ENCODE measurements at places on chromosomes 11 and 22.

GRCh38 chr22:47351836-47352579, 589.6 kb downstream of the TBC1D22A start:
- no peak for DNase-seq

DNA sequence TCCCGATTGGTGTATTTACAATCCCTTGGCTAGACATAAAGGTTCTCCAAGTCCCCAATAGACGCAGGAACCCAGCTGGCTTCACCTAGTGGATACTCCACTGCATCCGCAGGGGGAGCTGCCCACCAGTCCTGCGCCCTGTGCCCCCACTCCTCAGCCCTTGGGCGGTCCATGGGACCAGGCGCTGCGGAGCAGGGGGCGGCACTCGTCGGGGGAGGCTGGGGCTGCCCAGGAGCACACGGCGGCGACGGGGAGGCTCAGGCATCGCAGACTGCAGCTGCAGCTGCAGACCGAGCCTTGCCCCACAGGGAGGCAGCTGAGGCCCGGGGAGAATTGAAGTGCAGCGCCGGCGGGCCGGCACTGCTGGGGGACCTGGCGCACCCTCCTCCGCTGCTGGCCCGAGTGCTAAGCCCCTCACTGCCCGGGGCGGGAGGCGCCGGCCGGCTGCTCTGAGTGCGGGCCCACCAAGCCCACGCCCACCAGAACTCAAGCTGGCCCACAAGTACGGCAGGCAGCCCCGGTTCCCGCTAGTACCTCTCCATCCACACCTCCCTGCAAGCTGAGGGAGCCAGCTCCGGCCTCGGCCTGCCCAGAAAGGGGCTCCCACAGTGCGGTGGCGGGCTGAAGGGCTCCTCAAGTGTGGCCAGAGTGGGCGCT, 12.2 kb upstream of the SIK3 start:
- DNase-seq, result no peak

GRCh38 chr22:28268850-28269249, 349.8 kb upstream of the PITPNB start:
- no peak for DNase-seq

DNA sequence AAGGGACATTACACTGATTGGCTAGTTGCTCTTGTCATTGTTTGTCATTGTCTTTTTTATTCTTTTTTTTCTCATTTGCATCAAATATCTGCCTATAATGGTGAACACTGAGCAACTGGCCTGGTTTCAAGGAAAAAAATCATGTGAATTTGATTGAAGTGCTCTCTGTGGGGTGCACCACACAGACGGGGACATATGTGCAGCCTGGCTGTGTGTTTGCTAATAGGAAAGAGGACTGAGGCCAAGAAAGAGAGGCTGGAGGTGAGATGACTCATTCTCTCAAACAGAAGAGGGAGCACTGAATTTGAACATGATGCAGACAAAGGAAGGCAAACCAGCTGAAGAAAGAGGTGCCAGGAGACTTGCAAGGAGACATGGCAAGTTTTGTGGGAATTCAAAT, 684.9 kb upstream of the CCDC90B start:
- no peak for DNase-seq

- no peak for DNase-seq
Measured at GRCh38 chr22:33492210-33492651, 428.0 kb downstream of the LARGE1 start.

- no peak for DNase-seq
Measured at GRCh38 chr22:50074056-50074455, 11.2 kb downstream of the MLC1 start.

DNA sequence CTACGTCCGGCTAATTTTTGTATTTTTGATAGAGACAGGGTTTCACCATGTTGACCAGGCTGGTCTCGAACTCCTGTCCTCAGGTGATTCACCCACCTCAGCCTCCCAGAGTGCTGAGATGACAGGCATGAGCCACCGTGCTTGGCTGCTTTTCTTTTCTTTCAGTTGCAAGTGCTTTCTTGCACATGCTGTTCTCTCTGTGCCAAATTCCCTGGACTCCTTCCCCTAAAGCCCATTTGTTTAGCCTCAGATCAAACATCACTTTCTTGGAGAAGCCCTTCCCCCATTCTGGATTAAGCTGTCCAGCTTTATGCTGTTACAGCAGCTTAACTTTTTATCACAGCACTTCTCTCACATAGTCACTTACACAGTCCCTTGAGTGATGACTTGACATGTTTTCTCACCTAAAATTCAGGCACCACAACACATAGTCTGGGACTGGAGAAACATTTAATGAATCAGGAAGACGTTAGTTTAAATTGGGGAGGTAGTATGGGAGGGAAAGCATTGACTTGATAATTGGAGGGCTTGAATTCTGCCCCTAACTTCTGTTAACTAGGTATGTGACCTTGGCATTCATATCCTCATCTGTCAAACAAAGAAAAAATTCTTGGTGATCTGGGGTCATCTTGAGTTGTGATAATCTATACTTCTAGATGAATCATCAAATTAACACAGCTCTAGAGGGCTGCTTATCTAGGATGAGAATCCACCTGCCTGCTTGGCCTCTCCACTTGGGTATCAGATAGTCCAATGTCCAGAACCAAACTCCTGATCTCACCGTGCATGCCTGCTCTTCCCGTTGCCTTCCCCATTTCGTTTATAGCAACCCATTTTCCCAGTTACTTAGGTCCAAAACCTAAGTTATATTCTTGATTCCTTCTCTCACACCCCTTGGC, 18.4 kb downstream of the ACO2 start:
- no peak for DNase-seq

DNA sequence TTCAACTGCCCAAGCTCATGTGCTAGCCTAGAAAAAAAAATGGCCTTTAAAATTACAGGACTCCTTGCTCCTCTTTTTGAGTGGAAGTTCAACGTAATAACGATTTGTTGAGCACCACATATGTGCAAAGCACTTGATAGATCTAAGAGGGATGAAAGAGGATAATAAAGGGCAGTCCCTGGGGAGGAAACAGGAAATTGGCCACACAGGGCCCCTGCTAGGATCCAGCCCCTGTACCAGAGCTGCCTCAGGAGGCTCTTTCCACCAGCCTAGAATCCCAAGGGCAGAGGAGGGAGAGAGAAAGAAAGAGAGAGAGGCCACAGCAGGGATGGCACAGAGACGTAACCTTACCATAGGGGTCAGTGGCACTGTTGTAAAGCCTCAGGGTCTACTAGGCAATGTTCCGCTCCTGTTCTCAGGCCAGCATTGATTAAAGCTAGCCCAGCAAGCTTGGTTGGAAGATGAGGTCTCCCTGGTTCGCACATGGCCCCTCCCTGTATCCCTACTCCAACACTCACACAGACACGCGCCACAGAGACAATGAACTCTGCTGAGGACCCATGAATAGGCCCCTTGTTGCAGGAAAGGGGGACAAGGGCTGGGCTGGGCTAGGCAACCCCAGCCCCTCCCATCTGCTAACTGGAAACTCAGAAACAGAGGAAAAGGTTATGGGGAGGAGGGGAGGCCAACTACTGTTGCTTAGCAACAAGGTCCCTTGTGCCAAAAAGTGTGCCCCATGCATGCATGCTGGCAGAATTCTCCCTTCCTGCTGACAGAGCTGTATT, at the start of gene TMPRSS5:
TSS of gene TMPRSS5 (minus strand) at position 438 of the 785 bp plus-strand sequence. CDS start at position 354, 84 bp downstream.
- no peak for DNase-seq

DNA sequence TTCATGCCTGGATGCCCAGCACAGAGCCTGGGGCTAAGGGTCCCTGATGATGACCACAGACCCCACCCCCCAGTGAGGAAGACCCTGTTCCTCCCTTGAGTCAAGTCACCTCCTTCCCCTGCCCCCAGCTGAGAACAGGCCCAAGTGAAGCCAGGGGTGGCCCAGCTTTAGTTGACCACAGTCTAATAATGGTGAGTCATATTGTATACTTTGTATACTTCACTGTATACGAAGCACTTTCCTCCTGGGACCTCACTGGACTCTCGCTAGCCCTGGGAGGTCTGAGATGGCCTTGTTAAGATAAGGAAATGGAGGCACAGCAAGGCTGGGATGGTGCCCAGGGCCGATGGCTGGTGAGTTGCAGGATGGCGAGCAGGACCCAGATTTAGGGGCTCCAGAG, 3.7 kb upstream of the FLRT1 start:
- no peak for DNase-seq

DNA sequence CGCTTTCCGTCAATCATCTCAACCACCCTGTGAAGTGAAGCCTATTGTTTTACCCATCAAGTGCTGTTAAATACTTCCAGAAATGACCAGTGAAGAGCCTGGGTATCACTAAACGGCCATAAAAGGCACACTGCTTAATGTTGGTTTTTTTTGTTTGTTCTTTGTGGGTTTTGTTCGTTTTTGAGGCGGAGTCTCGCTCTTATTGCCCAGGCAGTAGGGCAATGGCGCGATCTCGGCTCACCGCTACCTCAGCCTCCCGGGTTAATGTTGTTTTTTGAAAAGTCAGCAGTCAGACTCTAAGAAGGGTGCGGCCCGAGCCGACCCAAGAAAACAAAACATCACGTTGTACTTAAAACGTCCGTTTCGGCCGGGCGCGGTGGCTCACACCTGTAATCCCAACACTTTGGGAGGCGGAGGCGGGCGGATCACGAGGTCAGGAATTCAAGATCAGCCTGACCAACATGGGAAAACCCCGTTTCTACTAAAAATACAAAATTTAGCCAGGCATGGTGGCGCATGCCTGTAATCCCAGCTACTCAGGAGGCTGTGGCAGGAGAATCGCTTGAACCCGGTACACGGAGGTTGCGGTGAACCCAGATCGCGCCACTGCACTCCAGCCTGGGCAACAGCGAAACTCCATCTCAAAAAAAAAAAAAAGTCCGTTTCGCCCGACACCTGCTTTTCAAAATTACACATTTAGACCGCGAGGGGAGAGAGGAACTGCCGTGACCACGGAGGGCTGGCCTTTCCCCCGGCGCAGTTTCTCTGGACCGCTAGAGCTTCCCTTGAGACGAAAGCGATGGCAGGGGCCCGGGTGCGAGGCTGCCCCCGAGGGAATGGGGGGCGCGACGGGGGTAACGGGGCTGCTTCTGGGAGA, 714 bp downstream of the CD59 start:
- DNase-seq, result peak; percentile 75

DNA sequence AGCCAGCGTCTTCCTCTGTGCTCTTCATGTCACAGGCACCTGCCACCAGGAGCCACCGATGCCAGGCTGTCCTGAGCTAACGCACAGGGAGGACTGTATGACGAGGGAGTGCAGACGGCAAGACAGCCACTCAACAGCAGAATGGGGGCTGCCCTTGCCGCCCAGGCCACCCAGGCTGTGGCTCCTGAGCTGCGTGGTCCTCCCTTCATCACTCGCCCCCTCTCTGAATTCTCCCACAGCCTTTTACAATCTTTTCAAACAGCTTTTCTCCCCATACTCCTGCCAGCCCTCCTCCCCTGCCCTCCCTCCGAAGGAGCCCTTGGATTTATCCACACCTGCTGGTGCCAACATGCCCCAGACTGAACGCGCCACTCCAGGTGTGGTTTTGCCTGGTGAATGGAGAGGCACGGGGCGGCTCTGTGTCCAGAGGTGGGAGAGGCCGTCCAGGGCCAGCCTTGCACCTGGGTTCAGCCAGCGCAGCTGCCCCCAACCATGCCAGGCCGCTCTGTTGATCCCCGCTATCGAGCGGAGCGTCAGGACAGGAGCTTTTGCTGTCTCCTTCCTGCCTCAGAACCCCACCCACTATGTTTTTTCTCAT, 22.0 kb downstream of the OVOL1 start:
- DNase-seq, result no peak

- peak; percentile 27 for DNase-seq
Measured at GRCh38 chr11:60164550-60165075, 18.3 kb downstream of the MS4A6A start.

GRCh38 chr22:35539910-35540594, 579 bp upstream of the RASD2 start:
- DNase-seq, result peak; percentile 50

DNA sequence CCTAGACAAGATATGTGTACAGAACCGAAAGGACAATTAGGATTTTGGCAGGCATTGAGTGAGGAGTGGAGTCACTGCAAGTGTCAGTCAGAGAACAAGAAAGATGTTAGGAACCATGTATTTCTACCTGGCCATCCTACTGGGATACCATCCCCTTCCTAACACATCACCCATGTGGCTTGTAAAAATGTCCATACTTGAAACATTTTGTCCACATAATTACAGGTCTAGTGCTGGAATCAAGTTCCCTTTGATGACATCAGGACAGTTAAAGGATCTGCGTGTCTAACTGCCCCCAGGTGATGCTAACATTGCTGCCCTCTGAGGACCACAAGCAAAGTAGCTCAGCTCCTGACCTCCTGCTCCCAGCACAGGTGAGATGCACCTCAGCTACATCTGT, 31.9 kb upstream of the GGTLC2 start:
- no peak for DNase-seq

- DNase-seq, result peak; percentile 2
Measured at GRCh38 chr11:103433386-103434072, 324.3 kb downstream of the DYNC2H1 start.

DNA sequence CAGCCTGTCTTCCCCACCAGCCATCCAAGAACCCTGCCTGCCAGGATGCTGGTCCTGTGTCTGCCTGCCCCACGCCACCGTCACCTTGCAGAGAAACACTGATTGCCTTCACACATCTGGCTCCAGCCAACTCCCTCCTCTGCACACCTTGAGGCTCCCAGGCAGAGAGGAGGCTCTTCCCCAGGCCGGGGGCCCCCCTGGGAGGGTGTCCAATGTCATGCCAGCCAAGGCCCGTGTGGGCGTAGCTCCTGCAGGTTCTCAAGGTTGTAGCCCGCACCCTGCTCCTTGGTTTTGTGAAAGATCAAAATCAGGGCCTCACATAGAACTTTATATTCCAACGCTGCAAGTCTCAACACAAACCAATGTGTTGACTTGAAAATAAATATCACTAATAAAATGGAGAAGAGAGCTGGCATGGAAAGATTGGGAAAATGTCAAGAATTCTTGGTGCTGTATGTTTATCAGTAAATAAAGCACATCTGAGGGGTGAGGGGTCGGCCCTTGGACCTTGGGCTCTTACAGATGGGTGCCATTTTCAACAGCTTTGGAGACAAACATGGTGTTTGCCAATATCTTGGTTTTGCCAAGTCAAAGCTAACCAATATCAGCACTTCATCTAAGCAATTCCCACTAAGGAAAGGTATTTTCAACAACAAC, 6.7 kb upstream of the PPARA start:
- DNase-seq, result no peak

All from OCI-M1 (cell line).